ENCODE measurements at places on chromosomes 16 and 17.

- no peak for DNase-seq
Observed at GRCh38 chr17:37083456-37083855, 134.7 kb downstream of the AATF start.

DNA sequence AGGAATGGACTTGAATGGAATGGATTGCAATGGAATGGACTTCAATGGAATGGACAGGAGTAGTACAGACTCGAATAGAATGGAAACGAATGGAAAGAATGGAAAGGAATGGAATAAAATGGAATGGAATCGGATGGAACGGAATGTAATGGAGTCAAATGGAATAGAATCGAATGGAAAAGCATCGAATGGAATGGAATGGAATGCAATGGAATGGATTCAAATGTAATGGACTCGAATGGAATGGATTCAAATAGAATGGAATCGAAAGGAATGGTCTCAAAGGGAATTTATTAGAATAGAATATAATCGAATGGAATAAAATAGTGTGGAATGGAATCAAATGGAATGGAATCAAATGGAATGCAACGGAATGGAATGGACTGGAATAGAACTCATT, 484.9 kb upstream of the WSB1 start:
- DNase-seq, result no peak

DNA sequence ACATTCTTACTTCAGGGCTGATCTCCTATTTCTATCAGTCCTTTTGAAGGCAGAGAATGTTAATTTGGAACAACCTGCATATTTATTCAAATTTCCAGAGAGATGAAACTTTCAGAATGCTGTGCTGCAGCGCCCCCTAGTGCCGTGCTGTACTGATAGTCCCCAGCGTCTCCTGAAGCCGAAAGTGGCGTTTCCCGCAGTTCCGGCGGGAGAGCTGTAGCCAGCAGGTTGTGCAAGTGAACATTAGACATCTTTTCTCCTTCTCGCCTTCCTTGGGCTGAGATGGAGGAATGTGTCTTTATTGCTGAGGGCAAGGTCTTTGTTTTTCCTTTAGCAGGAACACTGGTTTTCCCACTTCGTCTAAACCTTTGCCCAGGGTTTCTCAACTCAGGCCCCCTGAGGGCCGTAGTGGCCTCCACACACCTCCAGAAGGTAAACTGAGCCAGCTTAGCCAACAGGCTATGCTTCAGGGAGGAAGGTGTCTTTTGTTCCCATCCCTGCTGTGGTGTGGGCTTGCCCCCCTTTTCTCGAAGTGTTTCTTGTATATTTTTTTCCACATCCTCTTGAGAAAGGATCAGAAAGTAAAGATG, 26.4 kb downstream of the USP10 start:
- peak; percentile 89 for DNase-seq

DNA sequence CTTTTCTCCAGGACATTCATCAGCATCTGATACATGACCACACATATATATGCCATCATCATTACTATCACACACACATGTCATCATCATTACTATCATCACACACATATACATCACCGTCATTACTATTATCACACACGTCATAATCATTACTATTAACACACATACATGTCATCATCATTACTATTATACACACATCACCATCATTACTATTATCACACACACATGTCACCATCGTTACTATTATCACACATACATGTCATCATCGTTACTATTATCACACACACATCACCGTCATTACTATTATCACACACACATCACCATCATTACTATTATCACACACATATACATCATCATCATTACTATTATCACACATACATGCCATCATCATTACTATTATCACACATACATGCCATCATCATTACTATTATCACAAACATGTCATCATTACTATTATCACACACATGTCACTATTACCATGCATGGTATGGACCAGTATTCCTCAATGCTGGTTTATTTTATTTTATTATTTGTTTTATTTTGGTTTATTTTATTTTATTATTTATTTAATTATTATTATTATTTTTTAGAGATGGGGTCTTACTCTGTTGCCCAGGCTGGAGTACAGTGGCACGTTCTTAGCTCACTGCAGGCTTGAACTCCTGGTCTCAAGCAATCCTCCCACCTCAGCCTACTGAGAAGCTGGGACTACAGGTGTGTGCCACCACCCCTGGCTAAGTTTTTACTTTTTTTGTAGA, 46.3 kb upstream of the CNEP1R1 start:
- no peak for DNase-seq

GRCh38 chr16:11843861-11844260, 7.5 kb downstream of the RSL1D1 start:
- no peak for DNase-seq

DNA sequence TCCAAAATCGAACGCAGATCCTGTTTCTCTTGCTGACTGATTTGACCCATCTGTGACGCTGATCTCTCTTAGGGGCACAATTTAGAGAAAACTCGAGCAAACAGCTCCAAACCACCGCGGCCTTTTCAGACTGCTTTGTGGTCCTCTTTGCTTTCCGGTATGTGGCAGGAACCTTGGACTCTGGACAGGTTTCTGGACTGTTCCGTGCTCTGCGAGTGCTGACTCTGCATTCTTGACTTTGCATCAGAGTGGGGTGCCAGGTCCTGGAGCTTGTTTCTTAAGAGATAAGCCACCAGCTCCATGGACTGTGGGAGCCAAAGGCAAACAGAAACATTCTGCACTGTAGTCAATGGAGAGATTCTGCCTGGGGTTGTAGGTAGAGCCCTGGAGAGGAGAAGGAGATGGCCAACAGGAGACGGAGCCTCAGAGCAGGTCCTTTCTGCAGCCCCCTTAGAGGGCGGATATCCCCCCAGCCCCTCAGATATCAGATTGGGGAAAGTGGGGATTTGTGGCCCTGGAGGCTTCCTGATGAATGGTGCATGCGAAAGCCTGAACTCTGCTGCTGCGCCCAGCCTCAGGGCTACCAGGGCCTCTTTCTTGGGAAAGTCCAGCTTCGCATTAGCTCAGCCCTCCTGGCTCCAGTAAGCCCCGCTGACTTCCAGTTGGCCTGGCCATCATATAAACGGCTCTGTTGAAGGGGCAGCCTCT, 65.6 kb downstream of the WIPI1 start:
- DNase-seq, result no peak

DNA sequence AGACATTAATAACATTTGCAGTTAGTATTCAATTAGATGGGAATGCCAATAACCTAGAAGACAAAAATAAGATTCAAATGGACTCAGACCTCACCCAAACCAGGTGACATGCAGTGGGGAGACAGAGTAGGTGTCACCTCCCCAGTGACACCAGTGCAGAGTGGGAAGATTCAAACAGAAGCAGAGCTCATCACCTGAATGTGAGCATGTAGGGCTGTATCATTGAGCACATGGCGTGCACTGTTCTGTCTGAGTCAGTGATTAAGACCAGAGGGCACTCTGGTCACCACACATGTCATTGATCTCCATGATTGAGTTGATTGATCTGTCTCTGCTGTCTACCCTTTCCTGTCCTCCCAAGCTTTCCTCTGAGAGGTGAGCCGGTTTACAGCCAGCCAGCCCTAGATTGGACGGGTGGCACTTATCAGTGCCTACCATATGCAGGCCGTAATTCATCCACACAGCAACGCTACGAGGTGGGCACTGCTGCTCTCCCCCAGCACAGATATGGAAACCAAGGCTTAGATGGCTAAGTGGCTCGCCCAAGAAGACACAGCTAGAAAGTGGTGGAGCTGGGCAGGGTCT, 34.0 kb downstream of the RHBDL3 start:
- DNase-seq, result no peak

DNA sequence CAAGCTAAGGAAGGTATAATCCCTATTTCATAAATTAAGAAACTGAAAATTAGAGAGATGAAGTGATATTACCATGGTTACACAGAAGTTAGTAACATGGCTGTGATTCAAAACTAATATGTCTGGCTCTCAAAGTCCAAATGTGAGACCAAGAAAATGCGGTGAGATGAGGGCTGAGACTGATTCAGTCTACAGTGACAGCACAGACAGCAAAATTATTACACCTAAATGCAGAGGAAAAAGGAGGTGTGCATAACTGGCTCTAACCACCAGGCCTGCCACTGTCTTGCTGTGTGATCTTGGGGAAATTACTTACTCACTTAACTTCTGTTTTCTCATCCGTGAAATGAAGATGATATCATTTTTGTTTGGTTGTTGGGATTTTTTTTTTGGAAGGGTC, 270.0 kb upstream of the SOX9 start:
- DNase-seq, result no peak

- no peak for DNase-seq
Observed at GRCh38 chr17:27009087-27009486, 284.8 kb upstream of the WSB1 start.

DNA sequence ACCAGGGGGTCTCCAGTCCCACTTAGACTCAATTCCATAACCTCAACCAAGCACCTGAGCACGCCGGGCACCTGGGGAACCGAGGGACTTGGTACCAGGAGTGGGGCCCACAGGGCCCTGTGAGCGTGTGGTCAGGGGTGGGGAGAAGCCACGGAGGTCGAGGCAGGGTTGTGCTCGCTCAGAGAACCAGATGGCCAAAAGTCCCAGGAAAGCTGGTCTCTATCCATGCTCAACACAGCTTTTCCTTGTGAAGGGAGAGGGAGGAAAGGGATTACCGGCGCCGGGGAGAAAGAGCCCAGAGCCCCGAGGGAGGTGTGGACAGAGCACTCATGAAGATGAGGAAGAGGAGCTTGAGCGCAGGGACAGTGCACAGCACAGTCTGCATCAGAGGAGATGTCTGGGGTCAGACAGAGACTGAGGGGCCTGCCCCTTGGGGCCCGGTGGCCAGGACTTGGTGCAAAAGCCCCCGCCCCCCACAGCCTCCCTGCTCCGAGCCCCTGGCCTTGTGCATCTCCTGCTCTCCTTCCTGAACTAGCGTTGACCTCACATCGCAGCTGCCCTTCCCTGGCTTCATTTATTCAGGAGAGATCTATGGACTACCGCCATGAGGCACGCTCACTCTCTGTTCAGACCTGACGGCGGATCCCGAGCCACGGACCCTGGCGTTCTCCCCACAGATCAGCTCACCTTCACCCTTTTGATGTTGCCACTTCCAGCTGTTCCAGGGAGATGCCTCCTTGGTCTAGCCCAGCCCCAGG, 355.4 kb upstream of the TNRC6C start:
- DNase-seq, result no peak

DNA sequence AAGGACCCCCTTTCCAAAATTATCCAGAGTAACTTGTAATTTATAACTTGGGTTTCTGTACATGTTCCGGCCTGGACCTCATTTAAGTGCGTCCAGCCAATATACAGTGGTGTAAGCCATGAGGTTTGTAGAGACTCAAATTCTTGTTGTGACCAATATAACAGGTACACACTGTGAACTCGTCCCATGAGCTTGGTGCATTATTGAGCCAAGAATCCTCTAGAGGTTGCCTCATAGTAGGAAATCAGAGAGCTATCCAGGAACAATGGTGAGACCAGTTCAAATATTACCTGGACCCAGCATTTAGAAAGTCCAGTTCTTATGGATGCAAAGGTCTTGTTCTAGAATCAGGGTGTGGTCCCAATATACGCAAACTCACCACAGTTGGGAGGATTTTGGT, 138.2 kb downstream of the NPIPB5 start:
- no peak for DNase-seq

- DNase-seq, result no peak
Observed at GRCh38 chr16:20969386-20969785, 68.8 kb downstream of the LYRM1 start.

- no peak for DNase-seq
Observed at GRCh38 chr17:30401097-30401496, 22.4 kb downstream of the CPD start.

DNA sequence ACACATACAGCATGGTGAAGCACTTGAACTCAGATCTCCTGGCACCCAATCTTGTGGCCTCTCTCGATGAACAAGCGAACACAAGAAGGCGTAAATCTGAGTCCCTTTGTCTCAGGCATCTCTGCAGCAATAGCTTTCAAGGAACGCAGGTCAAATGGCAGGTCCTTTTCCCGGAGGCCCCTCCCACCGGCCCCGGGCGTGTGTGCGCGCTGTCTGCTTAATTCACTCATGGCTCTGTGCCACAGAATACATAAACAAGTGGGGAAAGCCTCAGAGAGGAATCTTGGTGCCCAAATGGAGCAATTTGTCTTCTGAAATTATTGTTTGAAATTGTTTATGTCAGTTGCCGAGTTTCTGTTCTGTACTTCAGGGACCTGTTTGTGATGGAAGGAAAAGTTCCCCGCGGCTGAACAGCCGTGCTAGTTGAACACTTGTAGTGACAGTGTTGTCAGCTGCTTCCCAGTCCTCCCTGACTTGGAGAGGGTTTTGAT, 14.8 kb downstream of the MYOCD start:
- no peak for DNase-seq

DNA sequence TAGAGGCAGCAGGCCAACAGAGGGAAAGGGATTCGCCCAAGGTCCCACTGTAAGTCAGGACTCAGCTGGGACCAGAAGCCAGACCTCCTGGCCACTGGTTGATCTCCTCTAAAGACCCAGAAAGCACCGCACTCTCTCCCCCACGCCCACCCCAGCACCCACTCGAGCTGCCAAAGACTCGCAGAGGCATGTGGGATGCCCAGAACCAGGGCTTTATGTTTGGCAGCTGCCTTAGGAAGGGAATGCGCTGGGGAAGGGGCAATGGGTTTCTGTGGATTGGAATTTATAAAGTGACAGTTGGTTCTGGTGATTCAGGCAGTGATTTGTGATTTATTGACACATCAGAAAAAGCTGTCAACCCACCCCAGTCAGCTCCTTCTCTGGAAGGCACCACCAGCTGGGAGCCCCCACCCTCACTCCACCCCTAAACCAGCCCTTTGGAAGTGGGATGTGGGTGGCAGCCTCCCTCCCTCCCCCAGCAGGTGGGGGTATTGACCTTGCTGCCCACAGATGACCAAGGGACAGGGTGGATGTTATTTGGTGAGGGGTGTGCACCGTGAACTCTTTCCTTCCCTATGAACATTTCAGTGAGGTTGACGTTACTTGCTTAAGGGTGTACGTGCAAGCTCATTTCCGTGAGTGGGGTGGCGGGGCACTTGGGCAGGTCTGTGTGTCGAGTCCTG, 76.6 kb upstream of the DNAJA2 start:
- DNase-seq, result no peak

DNA sequence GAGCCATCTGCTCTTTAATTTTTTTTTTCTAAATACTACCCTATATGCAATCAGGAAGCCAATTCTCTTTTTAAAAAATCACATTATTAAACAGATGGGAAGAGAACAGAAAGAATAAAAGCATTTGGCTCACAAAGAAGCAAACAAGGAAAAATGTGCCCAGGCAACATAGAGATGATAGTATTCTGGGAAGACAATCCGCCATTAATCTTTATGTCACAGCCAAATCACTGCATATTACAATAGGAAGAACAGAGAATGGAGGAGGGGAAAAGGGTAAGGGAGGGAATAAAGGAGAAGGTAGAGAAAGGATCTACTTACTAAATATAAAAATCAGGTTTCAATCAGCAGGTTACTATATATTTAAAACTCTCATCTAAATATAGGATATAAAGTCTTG, 34.3 kb downstream of the STAT5B start:
- no peak for DNase-seq

DNA sequence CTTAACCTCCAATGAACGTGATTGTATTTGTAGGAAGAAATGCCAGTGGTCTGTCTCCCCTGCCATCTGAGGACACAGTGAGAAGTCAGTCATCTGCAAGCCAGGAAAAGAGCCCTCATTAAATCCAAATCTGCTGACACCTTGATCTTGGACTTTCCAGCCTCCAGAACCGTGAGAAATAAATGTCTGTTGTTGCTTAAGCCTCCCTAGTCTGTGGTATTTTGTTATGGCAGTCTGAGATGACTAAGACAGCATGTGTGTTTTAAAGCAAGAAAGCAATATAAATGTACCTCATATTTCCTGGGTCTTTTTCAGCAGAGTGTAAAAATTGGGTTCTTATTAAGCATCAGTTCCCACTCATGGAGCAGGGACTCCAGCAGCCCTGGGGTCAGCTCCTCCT, 177.9 kb upstream of the NLRP1 start:
- no peak for DNase-seq

All from T-helper 9 cell (primary cell).